NCI-H82 (cell line): ENCODE measurements at places on chromosomes 4 and X.

GRCh38 chr4:6056976-6057766 lies 38.9 kb upstream of the C4orf50 start:
- DNase-seq, result no peak

GRCh38 chr4:106473515-106473914 lies 104.9 kb upstream of the GIMD1 start:
- no peak for DNase-seq

DNA sequence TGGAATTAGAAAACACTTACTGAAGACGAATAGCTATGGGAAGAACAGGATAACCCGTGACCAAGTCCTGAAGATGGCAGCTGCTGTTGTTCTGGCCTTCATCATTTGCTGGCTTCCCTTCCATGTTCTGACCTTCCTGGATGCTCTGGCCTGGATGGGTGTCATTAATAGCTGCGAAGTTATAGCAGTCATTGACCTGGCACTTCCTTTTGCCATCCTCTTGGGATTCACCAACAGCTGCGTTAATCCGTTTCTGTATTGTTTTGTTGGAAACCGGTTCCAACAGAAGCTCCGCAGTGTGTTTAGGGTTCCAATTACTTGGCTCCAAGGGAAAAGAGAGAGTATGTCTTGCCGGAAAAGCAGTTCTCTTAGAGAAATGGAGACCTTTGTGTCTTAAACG lies 2.4 kb downstream of the AGTR2 start:
- no peak for DNase-seq

- DNase-seq, result peak; percentile 70
Observed at GRCh38 chrX:26783512-26784225, 567.7 kb downstream of the MAGEB5 start.

GRCh38 chr4:147968641-147969040 lies 236.8 kb downstream of the ARHGAP10 start:
- no peak for DNase-seq

DNA sequence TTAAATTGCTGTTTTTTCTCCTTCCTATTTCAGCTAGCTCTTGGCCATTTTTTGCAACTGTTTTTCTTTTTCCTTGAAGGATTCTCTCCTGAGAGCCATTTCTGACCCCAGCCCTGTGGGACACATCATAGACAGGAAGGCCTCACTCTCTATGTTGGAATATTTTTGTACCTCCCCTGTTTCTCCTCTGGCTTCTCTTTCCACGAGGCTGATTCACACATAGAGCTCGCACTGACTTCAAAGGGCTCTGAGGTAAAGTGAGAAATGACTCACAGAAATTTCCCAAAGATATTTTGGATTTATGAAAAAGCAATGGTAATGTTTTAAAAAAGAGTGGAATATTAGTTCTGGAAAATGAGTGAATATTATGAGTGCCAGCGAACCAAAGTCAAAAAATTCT lies 181.7 kb upstream of the IGFBP7 start:
- no peak for DNase-seq

DNA sequence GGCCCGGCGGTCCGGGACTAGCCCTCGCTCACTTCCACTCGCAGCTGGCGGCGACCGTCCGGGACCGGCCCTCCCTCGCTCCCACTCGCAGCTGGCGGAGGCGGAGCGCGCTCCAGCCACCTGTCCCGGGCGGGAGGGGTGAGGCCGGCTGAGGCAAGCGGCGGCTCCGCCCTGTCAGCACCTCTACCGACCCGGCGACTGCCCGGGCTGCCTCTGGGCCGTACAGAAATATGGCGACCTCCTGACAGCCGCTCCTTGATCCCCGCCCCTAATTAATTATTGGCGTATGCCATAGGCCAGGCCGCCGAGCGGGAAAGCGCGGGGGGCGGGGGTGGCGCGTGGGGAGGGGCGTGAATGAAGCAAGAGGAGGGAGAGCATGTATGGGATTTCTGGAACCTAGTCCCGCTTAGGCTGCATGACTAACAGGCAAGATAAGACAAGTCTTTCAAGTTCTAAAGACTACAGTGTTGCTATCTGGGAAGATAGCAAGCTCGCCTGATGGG lies at the start of gene MORC4:
MORC4 (minus strand) TSS at position 200 of the 503 bp plus-strand sequence. CDS start 243 bp downstream, outside the sequence.
- peak; percentile 92 for DNase-seq

DNA sequence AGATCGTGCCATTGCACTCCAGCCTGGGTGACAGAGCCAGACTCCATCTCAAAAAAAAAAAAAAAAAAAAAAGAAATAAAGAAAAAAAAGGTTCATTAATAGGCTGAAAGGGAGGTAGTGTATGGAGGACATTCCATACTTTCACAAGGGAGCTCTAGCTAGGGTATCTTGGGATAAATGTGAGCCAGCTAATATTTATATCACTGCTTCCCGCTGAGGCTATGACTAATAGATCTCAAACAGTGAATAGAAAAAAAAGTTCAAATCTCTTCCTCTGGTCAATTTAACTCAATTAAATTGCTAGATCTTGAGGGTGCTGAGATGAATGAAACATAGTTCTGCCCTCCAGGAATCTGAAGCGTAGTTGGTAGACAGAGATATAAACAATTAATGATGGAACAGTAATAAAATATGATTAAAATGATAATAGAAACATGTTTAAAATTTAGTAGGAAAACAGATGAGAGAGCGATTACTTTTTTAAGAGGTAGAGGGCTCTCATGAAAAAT lies 55.7 kb upstream of the SHISA3 start:
- DNase-seq, result no peak

DNA sequence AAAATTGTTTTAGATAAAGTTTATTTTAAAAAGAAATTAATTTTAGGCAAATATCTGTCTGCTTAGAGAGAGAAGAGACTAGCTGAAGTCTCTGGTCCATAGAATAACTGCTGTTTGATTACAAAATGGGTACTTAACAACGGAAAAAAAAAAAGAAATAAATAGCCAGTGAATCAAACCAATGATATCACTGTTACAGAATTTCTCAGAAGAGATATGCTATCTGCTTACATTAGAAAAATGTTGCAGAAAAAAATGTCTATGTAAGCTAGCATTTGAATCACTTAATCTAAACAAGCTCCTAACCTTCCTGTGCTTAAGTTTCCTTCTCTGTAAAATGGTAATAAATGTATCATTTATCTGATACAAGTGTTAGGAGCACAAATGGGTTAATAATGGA lies 189.9 kb downstream of the IL15 start:
- DNase-seq, result no peak

DNA sequence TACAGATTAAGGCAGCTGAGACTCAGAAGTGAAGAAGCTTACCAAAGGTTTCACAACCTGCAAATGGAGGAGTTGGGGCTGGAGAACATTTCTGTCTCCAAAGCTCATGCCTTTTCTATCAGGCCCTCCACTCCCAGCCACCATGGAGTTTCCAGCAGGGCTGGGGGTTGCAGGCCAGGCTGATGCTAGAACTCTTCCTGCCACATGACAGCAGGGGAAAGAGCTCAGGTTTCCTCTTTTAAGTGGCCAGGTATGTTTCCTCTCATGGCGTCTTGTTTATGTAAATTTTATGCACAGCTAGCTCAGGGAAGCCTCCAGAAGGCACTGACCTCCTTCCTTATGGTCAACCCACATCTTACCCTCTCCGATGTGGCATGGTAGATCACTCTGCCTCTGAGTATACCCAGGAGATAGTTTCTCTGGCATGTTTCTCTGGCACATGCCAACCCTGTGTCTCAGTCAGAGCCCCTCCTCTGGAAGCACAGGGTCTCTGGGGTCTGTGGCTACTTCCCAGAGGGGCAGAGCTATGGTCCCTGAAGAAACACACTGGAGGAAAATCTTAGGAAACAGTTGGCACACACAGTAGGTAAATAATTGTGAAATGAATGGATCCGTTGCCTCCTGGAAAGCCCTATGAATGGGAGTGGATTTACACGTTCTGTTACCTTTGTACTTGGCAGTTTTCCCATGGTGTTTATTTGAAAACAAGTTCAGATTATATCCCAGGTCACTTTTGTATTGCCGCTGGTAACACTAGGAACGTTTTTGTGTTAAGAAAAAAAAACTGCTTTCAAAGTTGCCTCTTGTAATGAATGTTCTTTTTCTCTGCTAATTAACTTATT lies 28.9 kb downstream of the PDK3 start:
- no peak for DNase-seq

DNA sequence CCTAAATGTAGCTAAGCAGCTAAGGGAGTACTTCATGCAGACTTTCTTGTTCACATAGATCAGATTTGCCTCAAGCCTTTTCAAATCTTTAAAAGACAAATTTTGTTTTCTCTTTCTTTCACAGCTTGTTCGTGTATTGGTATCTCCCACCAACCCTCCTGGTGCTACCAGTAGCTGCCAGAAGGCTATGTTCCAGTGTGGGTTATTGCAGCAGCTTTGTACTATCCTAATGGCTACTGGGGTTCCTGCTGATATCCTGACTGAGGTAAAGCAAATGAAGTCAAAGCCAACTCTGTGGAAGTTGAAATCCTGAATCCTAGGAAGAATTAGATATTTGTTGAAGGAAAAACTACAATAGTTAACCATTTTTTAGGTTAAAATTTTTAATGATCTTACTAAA lies 62.6 kb downstream of the USO1 start:
- no peak for DNase-seq

DNA sequence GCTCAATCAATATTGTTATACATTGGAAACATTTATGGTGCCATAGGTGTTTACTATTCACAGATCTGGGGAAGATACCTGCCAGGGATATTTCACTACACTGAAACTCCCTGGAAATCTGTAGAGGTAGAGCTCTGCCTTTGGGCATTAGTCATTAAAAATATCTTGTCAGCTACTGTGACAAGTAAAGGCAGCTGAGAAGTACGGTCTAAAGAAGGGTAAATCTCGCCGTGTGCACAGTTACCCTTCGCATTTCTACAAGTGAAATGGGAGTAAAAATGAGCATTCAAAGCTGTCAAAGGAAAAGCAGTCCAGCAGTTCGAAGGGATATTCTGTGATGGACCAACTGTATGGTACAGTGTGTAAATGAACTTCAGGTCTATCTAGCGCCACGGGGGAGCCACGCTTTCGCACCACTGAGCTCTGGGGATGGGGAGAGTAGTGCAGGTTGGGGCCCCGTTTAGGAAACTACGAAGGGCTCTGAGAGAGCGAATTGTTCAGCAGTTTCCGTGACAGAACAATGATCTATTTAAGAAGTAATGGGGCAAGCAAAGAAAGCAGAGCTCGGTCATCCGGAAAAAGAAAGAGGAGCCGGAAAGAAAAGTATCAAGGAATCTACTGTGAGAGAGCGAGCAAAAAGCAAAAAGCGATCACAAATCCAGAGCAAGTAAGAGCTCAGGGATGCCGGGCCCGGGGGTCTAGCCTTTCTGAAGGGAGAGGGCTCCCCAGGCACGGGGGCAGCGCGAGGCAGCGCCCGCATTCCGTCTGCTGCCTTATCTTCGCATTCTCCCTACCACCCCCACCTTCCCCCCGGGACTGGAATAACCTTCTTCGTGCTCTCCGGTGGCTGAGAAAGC lies 646 bp downstream of the TIGD4 start:
- DNase-seq, result peak; percentile 47

DNA sequence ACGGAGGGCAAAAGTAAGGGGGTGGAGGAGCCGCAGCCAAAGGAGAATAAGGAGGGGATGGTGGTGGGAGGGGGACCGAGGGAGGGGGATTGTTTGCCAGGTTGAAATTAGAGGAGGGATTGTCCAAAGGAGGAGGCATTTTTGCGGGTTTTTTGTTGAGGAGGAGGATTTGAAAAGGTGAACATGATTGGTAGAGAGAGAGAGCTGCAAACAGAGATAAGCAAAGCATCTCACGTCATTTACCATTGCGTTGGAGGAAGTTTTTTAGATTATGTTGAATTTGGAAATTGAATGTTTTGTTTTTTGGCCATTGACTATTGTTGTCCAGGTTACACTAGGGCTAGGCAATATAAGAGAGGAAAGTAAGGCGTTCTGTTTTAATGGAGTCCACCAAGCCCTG lies 54.5 kb upstream of the ABCB7 start:
- no peak for DNase-seq

DNA sequence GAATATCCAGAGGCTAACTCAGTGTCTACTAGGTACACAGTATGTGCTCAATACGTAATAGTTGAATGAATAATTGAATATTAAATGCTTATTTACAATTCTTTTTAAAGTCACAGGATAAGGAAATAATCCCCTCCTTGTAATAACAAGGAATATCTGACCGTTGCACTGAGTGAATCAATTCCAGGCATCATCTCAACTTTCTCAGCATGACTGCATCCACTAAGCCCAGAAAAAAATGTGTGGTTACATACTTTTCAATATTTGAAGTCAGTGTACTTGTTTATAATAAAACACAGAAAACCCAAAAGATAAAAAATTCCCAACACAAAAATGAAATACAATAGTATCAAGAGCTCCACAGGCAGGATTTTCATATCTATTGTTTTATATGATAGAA lies 105.4 kb downstream of the TMEM144 start:
- no peak for DNase-seq

- DNase-seq, result no peak
Observed at GRCh38 chr4:72529148-72529822, 39.7 kb downstream of the ADAMTS3 start.

DNA sequence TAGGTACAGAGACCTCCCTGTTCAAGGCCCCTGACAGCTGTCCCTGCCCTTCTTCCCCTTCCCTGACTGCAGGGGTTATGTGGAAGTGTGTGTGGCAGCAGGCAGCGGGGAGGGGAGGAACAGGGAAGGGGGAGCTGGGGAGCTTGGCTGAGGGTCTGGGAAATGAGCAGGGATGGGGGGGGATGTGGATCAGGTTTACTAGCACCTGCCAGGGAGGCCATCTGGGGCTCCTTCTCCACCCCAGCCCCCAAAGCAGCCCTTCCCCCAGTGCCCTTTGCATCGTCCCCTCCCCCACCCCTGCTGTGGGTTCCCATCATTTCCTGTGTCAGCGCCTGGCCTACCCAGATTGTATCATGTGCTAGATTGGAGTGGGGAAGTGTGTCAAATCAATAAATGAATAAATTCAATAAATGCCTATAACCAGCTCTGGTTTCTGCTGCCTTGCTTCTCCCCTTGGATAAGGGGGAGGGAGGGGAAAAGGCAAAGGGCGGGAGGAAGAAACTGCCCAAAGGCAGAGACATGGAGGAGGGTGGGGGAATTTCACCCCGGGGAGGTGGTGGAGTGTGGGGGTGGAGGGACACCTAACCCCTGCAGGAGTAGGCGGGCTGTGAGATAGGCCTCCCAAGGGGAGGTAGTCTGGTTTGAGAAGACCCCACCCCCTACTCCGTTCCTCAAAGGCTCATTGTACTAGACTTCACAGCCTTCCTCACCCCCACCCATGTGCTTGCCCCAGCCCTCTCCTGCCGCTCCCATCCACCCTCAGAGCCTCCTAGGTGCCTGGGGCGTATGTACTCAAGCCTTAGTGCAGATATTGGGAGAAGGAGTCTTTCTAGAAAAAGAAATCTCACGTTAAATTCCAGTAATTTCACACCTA lies 3.2 kb downstream of the CXorf65 start:
- DNase-seq, result peak; percentile 98

DNA sequence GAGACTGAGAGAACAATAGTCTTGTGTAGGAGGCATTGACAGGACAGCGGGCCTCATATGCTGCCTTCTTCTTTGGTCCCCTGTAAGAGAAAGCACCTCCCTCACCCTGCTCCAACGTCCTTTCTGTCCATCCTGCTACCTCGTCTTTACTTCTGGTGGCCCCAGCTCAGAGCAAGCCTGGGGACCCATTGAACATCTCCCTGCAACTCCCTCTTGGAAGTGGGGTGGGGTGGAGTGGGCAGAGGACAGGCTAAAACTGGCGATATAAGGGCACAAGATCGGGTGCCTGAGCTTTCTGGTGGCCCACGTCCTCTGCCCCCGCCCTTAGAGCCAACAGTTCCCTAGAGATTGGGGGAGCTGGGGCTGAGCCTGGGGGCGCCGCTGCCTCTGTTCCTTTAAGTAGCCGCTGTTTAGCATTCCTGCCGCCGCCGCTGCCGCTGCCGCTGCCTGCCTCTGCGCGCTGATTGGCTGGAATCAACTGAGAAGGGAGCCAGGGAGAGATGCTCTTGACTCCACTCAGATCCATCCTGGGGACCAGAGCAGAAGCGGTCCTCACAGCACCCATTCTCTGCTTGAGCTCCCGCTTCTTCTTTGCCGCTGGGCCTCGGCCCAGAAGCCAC lies at the start of gene DLG3:
DLG3 (plus strand) TSS at position 510 of the 620 bp plus-strand sequence. CDS start 367 bp downstream, outside the sequence.
- peak; percentile 69 for DNase-seq
